ENCODE measurements at places on chromosomes 4 and X. TPM values are rescaled to one million over a fixed set of nuclear protein-coding genes. Genes with fewer than 3 reads are reported as not detected.

The GATA1 gene
- total RNA-seq = not detected

The AMBN gene
- not detected for total RNA-seq

The RAB39B gene
- total RNA-seq = under 0.01 TPM

The NPFFR2 gene
- total RNA-seq = 0.06 TPM

The PABPC5 gene
- total RNA-seq = 0.49 TPM

The RFC1 gene
- 36.4 TPM for total RNA-seq

The SYP gene
- total RNA-seq = 0.31 TPM

The L1CAM gene
- total RNA-seq = 0.16 TPM
